PC-3 (cell line): ENCODE measurements at places on chromosomes 5 and 9. TPM values are rescaled to one million over a fixed set of nuclear protein-coding genes. Genes with fewer than 3 reads are reported as not detected.

The ENG gene
- total RNA-seq: 1.1 and 1.2 TPM in 2 replicates

The MED22 gene
- total RNA-seq: 20.5 and 24.5 TPM in 2 replicates

The SMC2 gene
- total RNA-seq: 19.2 and 20.7 TPM in 2 replicates

The C6 gene
- not detected in 2 replicates for total RNA-seq

The CCL27 gene
- not detected in 2 replicates for total RNA-seq

The TAS2R1 gene
- total RNA-seq: not detected in 2 replicates
